GM10248 (cell line): ENCODE measurements at places on chromosomes 13 and 19.

- no peak for DNase-seq
Observed at GRCh38 chr13:109782066-109782822, 4.1 kb downstream of the IRS2 start.

GRCh38 chr13:37599519-37599918, 951 bp upstream of the POSTN start:
- no peak for DNase-seq

DNA sequence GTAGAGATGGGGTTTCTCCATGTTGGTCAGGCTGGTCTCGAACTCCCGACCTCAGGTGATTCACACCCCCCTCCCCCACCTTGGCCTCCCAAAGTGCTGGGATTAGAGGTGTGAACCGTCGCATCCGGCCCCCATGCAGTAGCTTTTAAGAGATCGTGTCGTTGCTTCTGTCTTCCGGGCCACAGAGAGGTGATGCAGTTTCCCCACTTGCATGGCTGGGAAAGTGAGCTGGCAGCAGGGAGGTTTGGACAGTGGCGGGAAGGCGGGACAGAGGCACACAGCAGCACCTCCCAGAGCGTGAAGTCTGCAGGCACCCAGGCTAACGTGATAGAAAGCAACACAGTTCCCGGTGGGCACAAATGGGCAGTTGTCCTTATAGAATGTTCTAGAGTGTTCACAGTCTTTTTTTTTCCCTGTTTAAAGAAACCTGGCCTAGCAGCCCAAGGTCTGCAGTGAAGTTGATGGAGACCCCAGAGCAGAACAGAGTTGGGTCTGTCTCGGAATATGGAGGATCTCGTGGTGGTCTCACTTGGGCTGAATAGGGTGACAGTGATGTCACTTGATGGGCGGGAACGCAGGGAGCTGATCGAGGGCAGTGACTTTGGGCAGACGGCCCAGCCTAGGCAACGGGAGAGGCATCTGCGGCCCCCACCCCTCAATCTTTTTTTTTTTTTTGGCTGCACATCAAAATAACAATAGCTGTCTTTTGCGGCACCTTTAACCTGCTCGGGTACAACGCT, 4.9 kb downstream of the UHRF1 start:
- DNase-seq, result no peak

- no peak for DNase-seq
Observed at GRCh38 chr13:82165396-82166174, 1716.7 kb downstream of the SLITRK1 start.

GRCh38 chr13:40189426-40189825, 477.0 kb downstream of the FOXO1 start:
- no peak for DNase-seq

DNA sequence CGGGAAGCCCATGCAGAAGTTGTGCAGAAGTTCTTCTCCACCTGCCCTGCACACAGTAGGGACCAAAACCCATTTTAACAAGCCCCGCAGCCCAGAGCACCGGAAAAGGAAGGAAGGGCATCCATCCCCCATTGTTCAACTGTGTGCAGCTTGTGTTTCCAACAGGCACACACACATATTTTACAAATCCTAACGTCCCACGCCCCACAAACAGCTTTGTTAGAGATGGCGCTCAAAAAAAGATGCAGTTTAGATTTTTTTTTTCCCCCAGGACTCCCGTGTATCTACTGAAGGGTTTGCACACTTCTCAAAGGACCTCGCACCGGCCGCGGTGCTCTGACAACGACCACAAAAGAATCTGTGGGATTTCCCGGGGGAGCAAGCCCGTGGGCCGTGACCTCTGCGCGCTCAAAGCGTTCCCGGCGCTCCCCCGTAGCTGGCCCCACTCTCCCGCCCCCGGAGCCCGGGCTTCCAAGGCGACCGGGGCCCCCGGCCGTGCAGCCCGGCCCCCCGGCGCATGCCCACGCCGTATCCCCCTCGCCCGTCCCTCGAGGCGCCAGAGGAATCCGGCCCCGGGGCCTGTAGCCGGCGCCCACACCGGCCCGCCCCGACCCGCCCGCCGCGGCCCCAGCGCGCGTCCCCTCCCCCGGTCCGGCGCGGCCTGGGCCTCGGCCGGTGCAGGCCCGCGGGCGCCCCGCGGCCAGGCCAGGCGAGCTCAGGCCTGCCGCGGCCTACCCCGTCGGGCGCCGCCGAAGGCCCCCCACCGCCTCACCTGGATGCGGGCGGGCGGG, 523 bp downstream of the ELAVL1 start:
- no peak for DNase-seq
